ENCODE measurements at places on chromosomes 16 and 17.
A peak's percentile ranks its signal among the peaks of the same experiment; 100 is the strongest.

GRCh38 chr17:49515196-49515770 lies 20.2 kb downstream of the NGFR start:
- DNase-seq = no peak

GRCh38 chr17:65235284-65235683 lies 98.1 kb downstream of the RGS9 start:
- DNase-seq = no peak

DNA sequence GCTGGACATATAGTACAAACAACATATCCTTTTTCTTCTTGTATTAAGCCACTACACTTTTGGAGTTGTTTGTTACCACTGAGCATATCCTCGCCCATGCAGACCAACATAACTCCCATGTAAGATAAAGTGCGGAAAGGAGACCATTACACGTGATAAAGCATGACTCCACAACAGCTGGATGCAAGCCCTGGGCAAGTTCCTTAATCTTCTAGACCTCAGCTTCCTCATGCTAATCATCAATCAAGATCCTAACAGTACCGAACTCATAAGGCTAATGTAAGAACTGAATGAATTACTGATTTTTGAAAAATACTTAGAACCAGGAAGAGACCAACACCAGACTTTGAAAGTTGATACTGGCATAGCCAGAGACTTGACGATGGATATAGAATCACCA lies 47.0 kb upstream of the GSG1L start:
- DNase-seq = no peak

- DNase-seq = no peak
Observed at GRCh38 chr17:75047398-75048098, 523 bp downstream of the KCTD2 start.

DNA sequence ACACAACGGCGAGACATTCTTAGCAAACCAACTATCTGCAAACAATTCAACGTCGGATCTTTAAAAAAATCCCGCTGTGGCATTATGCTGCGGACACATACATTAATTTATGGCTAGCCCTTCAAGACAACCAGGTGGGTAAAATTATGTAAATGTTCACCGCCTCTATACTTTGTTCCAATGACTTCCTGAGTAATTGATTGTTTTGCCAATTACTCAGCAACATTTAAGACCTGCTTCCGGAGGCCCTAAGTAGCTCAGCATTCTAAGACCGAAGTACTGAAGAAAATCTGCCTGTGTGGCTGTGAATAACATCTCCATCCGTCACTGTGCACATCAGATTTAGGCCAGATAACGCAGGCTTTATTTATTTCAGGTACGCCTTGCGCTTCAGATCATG lies 23.3 kb downstream of the QPRT start:
- DNase-seq = peak; percentile 66

DNA sequence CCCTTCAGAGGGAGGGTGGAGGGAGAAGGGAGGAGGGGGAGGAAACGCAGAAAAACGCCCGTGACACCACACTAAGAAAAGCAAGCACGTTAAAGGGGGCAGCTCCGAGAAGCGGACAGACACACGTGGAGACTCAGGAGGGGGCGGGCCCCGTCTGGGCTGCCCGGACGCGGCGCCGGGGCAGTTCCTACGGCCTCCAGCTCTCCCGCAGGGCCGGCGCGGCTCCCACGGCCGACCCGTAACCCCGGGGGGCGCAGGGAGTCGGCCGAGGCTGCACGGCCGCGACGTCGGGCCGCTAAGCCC lies 362 bp downstream of the KLHDC4 start:
- DNase-seq = peak; percentile 75

GRCh38 chr16:24288516-24288915 lies 32.4 kb downstream of the CACNG3 start:
- no peak for DNase-seq

- DNase-seq = no peak
Observed at GRCh38 chr16:51807551-51807950, 656.5 kb upstream of the SALL1 start.

DNA sequence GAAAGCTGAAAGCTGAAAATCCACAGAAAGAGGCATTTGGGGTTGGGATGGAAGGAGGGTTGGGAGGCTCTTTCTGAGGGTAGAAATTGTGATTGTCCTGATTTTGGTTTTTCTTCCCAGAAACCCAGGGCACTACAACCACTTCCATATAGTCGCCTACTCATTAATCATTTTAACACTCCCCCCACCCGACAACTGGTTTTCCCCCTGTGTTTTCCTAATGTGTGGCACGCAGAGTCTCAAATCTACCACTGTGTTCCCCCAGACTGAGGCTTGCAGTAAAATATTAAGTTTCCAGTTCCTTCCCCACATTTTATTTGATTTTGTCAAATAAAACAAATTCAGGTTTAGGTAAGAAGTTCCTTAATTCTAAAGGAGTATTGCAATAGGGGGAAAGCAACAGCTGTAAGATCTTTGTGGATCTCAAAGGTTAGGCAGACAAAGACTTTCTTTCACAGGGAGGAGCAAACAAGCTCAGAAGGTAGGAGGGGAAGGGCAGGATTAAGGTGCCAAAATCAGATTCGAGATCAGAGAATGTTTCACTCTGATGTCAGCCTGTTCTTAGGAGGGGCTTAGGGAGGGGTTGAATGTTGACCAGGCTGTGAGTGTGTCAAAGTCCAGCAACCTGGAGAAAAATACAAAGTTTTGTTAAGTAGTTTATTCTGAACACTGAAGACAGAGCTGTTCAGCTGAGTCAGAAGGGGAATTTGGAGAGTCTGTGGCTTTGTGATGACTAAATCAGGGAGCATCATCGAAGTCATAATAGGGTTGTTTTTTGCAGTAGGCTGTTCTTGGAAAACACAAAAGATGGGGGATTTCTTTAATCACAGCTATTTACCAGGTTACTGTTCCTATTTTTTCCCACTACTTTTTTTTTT lies 3.6 kb downstream of the ZNF267 start:
- peak; percentile 90 for DNase-seq

DNA sequence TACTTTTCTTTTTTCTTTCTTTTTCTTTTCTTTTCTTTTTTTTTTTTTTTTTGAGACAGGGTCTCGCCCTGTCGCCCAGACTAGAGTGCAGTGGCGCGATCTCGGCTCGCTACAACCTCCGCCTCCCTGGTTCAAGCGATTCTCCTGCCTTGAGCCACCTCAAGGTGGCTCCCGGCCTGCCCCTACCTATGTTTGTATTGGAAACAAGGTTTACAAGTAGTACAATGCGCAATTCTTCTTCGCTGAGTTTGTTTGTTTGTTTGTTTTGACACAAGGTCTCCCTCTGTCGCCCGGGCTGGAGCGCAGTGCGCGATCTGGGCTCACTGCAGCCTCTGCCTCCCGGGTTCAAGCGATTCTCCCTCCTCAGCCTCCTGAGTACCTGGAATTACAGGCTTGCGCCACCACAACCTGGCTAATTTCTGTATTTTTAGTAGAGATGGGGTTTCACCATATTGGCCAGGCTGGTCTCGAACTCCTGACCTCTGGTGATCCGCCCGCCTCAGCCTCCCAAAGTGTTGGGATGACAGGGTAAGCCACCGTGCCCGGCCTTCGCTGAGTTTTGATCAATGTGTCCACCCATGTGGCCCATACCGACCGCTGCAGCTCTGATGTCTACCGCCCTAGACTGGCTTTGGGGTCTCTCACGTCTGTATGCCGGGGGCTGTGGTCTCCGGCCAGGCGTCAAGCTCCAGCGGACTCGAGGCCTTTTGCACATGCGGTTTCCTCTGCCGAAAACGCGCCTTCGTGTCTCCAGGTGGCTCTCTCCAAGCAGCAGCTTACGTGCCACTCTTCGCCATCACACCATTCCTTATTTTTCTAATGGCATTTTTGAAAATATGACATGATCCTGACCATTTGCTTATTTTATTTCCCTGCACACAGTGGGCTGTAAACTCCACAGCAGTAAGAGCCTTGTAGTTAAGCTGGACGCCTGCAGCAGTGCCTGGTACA lies 1.1 kb upstream of the YBX2 start:
- no peak for DNase-seq

- DNase-seq = no peak
Observed at GRCh38 chr17:13106171-13106570, 88.3 kb upstream of the ELAC2 start.

DNA sequence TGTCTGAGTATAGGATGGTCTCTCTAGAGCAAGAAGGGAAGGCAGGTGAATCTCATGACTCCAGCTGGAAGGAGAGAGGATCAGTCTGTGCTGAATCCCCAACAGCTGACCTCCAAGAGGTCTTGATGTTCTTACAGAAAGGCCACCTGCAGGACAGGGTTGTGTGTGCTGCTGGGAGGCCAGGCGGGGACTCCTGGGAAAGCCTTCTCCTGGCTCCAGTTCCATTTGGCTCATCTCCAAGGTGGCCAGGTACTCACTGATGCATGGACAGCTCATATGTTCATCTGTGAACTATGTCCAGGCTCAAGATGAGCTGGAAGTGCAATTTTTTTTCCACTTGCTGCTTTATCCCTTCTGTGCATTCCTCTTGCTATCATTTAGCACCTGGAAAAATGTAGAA lies 730.2 kb upstream of the RBFOX1 start:
- no peak for DNase-seq

- DNase-seq = no peak
Observed at GRCh38 chr16:81469183-81469677, 24.6 kb downstream of the CMIP start.

DNA sequence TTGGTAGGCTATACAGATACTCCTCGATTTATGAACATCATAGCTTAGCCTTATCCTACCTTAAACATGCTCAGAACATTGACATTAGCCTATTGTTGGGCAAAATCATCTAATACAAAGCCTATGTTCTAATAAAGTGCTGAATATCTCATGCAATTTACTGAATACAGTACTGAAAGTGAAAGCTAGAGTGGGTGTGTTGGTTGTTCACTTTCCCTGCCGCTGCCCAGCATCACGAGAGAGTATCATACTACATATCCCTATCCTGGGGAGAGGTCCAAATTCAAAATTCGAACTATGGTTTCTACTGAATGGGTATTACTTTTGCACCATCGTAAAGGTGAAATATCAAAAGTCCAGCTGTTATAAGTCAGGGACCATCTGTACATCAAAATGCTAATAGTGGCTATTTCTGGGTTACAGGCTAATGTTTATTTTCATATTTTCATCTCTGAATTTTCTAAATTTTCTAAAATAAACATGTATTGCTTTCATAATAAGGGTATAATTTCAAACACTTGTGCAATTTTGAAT lies 54.5 kb downstream of the NACA2 start:
- no peak for DNase-seq

DNA sequence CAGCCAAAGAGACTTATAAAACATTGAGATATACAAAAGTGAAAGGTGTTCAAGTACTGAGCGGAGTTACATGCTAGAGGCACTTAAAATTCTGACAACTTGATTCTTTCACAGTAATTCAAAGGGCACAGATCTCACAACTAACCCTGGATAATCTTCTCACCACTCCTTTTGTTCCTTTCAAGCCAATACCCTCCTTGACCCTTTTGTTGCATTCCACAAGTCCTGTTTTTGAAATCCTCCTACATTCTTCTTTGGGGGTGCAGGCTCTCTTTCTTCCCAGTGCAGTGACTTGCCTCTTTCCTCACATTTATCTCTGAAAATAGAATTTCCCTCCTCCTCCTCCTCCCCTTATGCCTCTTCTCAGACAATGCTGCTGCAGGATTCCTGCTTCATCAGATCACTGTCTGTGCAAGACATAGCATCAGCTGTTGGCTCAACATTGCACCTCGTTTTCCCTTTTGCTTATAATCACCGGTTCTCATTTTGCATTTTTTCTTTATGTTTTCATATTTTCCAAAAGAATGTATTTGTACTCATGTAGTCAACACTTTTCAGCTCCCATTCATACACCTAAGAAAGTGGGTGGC lies 199.3 kb downstream of the CDH8 start:
- DNase-seq = no peak

- DNase-seq = no peak
Observed at GRCh38 chr16:75017670-75018525, 19.1 kb downstream of the ZNRF1 start.

GRCh38 chr17:16121915-16122314 lies 93.4 kb downstream of the NCOR1 start:
- DNase-seq = no peak

DNA sequence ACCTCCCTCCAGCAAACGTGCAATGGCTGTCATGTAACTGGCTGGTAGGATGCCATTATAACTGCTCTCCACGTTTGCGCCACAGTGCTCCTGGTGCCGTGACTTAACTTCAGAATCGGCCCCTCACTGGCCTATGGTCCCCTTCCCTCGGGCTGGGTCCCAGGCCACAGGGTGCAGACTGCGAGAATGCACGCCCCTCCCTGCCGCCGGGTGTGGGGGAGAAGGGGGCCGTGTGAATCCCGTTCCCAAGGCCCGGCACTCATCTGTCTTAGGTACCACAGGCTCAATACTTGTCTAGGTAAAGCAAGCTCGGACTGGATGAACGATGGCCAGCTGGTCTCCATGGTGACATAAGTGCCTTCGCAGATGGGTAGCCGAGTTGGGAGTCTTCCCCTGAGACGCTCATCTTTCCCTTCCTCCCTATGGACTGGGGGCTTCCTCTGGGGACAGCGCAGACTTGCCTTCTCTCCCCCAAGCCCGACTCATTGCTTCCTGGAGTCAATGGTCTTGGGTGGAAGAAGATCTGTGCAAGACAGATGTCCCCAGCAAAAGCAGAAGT lies 37.8 kb downstream of the TIMM22 start:
- DNase-seq = no peak

DNA sequence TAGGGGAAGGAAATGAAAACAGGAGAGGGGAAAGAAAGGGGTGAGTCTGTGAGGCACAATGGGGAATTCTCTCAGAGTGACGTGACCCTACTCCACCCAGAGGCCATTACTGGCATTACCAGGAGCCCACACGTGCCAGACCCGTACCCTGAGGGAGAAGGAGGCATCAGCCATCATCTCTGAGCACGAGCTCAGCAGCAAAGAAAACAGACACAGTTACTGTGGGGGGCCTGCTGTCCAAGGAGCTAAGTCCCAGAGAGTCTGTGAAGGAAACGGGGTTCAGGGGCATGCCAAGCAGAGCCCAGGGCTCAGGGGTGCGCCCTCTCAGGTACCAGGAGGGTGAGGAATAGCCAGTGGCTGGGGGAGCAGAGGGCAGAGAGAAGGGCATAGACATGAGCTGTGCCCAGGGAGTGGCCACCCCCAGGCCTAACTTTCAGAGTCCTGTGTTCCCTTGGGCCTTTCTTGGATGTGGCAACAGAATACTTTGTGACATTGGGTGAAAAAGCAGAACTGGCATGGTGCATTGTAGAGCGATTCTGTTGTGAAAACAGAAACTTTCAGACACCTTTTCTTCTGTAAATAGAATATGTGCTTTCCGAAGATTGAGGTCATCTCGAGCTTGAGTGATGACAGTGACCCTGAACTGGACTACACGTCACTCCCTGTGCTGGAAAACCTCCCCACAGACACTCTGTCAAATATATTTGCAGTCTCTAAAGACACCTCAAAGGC lies 11.3 kb downstream of the TAF1C start:
- no peak for DNase-seq

Measured in CD4-positive, alpha-beta T cell treated with Interleukin-15 for 4 hours (primary cell).